Neural crest cell (in vitro differentiated cells): ENCODE measurements at places on chromosomes 2 and 18. TPM values are rescaled to one million over a fixed set of nuclear protein-coding genes. Genes with fewer than 3 reads are reported as not detected.

SLC4A5 gene
- total RNA-seq = 1.3 and 3.0 TPM in 2 replicates

OSR1 gene
- total RNA-seq = 0.33 and 0.45 TPM in 2 replicates

CRYBA2 gene
- total RNA-seq = not detected in 2 replicates

GPR75 gene
- total RNA-seq = 4.5 and 4.7 TPM in 2 replicates

PER2 gene
- total RNA-seq = 8.6 TPM in 2 replicates

TNFAIP6 gene
- total RNA-seq = 0.40 and 0.75 TPM in 2 replicates

CAPN14 gene
- total RNA-seq = 0.36 and 0.47 TPM in 2 replicates

CLIP4 gene
- 13.2 and 14.5 TPM in 2 replicates for total RNA-seq

GPR39 gene
- total RNA-seq = 0.25 and 0.35 TPM in 2 replicates
